DMS 273 treated with DMSO at 0.1 percent for 48 hours (cell line): ENCODE measurements at places on chromosomes 2 and 18.

GRCh38 chr2:181764095-181764963, 84.0 kb upstream of the NEUROD1 start:
- DNase-seq = peak; percentile 74

- DNase-seq = no peak
Observed at GRCh38 chr18:33802955-33803354, 224.9 kb downstream of the ASXL3 start.

GRCh38 chr2:56334622-56335021, 150.8 kb downstream of the CCDC85A start:
- no peak for DNase-seq

GRCh38 chr2:172087207-172087779, 2.0 kb downstream of the DLX1 start:
- no peak for DNase-seq

DNA sequence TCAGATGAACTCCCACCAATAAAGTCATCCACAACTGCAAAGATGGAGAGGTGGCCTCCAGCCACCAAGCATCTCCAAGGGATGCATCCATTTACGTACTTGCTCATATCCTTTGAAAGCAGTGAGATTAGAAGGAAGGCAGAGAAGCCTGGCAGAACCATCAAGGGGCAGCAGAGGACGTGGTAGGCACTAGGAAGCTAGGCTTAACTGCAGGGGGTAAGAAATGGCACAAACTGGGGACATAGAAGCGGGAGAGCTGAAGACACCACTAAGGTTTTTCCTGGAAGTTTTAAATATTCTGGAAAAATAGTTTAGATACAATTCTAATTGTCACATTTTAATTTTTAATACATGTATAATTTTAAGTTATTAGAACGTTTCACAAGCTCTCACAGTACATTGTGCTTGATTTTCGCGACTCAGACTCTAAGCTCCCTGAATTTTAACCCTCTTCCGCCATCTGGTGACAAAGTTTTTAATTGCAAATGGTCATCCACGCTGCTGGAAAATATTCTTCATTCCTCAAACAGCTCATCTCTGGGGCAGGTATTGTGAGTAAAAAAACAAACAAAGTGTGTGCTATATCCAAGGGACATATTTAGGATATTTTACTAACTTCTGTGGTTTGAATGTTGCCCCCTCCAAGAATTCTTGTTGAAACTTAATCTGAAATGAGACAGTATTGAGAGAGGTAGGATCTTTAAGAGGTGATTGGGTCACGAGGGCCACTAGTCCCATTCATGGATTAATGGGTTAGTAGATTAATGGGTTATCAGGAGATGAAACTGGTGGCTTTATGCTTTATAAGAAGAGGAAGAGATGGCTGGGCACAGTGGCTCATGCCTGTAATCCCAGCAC, 1.6 kb upstream of the PSTPIP2 start:
- DNase-seq = peak; percentile 15

DNA sequence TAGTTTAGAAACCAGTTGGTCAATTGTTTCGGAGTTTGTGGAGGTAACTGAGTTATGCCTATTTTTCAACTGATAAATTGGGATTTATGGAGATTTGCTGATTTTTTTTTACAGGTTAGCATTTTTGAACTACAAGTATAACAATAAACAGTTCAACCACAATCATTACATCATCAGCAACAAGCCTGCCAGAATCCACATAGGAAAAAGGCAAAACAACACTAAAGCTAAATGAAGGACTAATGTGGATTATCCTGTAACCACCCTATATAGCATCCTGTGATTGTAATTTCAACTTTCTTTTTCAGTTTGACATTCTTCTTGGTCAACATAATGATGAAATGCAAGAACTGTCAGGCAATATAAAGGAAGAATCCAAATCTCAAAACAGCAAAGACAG, 76.5 kb downstream of the CCDC102B start:
- no peak for DNase-seq

DNA sequence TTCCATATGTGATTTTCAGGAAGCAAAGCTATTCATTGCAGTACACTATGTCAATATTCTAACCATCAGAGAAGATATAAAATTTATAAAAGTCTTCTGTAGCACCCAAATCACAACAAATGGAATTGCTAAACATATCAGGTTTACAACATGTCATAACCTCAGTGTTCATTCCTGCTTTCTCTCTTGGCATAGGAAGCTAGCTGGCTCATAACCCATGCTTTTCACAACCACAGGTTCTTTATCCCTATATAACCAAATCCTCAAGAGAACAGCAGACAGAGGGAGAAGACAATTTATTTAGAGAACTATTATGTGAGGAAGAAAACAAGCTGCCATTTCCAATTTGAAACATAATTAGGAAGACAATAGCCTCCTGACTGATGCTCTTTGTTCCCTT, 997.0 kb upstream of the ACVR2A start:
- no peak for DNase-seq
